ENCODE measurements at places on chromosomes 1 and 21.

- DNase-seq: no peak
Measured at GRCh38 chr1:31920956-31921355, 17.2 kb downstream of the PTP4A2 start.

DNA sequence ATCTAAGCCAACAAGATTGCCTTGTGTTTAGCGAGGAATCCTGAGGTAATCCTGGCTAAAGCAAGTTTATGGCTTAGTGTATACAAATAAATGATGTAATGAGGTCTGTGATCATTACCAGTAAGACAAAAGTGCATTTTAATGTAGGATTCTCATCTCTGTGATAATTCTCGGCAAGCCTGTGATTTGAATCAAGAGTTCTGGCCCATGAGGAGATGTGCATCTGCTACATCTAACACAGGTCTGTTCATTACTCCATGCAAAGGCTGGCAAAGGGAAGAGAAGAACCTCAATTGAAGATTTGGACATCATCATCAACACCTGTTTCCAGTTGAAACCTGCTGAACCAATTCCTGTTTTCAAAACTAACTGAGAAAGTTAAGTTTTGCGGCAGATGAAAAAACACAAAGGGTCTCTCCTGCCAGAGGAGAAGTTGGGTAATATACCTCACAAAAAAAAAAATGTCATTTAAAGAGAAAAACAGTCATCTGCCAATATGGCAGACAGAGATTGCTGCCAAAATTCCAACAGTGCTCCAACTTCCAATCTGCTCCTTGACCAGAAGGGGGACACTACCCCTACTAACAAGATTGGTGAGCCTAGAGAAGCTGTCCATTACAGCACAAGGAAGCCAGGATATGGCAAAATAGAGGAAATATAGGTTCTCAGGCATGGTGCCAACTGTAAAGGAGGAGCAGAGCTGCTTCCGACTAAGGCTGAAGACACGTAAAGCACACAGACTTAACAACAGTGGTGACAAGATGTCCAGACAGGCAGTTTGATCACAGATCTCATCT is 453.7 kb downstream of the TTLL7 start:
- no peak for DNase-seq

DNA sequence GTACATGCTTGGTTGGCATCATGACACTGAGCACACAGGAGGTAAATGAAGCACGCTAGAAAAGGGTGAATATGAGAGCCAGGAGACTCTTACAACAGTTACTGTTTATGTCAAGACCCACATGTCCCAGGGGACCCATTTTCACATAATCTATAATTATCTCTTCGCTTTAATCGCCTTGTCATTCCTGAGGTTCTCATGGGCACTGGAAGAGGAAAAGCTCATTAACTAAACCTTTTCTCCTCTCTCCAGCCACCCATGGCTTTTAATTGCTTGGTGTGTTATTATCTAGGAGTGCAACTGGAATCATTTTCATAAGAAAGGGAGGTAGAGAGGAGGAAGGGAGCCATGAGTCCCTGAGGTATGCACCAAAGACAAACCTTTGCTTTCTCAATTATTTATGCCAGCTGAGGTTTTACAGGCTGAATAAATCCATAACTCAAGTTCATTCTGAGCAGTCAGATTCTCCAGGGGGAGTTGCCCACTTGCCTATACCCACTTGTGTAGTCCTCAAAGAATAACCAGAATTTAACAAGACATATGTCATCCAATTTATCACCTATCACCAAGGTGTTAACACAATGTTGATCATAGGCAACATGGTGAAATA is 77.4 kb downstream of the ACBD6 start:
- DNase-seq: no peak

DNA sequence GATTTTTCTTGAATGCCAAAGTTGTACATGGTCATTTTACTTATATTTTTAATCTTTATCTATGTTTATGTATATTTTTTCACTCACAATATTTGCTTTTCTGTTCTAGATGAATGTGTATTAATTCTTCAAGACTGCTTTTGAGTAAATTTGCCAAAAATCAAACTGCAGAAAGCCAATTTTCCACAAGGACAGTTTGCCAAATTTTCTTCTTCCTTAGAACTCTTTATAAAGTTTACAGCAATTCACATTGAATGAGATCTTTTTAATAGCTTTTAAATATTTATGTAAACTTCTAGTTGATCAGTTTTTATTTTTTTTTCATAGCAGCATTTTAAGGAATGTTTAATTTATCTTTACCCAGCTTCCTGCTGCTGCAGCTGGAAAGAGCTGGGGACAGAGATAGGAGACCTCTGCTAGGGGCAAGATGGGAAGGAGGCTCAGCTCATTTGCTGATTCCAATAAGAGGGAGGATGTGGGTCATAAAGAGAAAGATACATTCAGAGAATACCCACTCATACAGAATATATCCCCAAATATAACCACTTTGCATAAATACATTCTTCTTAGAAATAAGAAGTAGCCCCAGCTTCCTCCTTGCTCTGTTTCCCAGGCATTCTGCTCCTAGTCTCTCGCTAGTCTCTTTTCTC is 93.0 kb downstream of the ODF2L start:
- no peak for DNase-seq

DNA sequence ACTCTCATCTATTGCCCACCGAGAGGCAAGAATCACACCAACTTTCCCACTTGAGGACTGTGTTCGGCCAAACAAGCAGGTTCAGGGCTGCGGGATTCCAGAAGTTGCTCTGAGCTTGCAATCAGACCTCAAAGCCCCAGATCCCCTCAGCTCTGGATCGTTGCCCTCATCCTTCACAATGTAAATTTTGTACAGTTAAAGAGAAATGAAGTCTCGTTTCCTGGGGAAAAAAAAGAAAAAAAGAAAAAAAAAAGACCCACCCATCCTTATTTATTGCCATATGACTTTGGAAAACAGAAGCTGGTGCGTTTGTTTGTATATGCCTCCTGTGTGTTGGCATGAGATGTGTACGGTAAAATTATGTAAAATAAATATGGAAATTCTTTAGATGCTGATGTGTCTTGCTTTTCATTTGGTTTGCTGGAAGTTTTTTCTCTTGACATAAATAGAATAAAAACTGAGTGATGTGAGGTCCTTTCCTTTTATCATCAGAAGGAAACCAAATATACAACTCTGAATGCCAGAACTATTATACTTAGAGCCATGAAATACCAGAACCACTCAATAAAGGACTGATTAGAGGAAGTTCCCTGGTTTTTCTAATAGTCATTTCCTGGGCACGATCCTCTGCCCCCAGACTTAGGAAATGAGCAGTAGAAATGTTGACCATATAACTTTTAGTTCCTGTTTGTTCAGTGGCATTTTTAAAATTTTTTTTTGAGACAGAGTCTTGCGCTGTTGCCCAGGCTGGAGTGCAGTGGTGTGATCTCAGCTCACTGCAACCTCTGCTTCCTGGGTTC is 48.7 kb downstream of the LHX4 start:
- no peak for DNase-seq

DNA sequence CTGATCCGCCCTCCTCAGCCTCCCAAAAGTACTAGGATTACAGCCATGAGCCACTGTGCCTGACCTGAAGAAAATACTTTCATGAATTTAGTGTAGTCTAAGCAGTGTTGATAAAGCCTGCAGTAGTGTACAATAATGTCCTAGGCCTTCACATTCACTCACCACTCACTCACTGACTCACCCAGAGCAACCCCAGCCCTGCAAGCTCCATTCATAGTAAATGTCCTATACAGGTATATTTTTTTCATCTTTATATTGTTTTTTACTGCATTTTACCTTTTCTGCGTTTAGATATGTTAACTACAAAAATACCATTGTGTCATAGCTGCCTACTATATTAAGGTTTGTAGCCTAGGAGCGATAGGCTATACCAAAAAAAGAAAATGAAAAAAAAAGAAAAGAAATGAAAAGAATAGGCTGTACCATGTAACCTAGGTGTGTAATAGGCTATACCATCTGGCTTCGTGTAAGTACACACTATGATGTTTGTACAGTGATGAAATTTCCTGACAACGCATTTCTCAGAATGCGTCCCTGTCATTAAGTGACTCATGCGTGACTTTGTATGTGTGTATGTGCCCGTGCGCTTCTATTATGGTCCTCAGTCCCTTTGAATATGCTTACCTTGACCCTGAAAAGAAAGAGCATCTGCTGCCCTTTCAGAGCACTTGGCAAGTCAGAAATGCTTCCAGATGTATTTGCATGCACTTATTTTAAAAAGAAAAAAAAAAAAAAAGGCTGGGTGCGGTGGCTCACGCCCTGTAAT is 9.2 kb upstream of the SLAMF8 start:
- DNase-seq: no peak

GRCh38 chr1:176557543-176558258 is 94.7 kb downstream of the PAPPA2 start:
- DNase-seq: no peak

DNA sequence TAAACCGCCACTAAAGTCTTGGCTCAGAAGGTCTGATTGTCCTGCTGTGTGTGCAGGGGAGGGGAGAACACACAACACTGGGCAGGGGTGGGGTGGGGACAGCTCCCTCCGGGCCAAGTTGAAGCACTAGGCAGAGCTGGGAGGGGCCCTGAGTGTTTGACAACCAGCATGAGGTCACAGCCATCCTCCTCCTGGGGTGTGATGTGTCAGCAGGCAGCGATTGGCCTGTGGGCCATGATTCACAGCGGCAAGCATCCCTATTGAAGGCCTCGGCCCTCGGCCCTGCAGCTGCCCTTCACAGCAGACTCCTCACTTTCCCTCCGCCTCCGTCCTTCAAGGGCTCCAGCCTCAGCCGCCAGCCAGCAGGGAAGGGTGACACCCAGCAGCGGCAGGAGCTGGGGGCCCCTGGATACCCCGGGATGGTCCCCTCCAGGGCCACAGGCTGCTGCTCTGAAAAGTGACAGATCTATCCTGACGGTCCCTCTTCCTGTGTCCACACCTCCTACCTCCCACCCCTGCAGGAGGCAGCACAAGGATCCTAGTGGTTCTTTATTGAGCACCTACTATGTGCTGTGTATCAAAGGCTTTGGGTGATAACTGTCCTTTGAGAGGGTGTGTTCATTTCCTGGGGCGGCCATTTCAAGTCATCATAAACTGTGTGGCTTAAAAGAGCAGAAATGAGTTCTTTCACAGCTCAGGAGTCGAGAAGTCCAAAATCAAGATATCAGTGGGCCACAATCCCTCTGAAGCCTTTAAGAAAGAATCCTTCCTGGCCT is 66.0 kb upstream of the SLC25A33 start:
- DNase-seq: peak; percentile 7

DNA sequence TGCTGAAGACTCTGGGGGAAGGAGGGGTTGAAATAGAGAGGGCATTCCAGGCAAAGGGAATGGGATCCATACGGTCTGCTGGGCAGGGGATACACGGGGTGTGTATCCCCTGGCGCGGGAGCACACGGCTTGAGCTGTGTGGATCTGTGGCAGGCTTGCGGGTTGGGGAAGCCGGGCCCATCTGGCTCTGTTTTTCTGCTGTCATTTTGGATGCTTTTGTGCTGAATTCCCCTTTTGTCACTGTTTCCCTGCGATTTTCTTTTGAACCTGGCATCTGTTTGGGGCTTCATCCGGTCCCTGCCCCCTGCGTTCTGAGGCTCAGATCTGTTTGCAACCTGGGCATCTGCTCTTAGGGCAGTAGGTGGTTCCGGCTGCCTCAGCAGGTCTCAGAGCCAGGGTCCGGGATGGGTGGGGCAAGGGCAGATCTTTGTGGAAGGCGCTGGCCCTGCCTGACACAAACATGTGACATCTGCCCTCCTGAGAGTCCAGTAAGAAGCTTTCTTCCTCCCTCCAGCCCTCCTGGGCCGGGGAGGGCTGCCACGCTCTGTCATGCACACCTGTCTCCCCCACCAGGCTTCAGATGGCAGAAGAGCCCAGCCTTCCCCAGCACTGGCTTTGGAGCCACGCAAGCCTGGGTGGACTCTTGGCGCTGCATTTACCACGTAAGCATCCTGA is 84.0 kb downstream of the IGSF21 start:
- DNase-seq: no peak

DNA sequence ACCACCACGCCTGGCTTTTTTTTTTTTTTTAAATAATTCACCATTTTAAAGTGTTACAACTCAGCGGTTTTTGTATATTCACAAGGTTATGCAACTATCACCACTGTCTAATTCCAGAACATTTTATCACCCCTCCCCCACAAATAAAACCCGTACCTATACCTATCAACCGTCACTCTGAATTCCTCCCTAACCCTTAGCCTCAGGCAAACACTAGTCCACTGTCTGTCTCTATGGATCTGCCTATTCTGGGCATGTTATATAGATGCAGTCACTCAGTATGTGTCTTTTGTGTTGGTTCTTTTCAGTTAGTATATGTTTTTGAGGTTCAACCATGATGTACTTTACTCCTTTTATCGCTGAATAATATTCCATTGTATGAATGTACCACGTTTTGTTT is 19.3 kb upstream of the GRHL3 start:
- DNase-seq: no peak

GRCh38 chr1:187566354-187566753 is 737.6 kb downstream of the PLA2G4A start:
- no peak for DNase-seq

DNA sequence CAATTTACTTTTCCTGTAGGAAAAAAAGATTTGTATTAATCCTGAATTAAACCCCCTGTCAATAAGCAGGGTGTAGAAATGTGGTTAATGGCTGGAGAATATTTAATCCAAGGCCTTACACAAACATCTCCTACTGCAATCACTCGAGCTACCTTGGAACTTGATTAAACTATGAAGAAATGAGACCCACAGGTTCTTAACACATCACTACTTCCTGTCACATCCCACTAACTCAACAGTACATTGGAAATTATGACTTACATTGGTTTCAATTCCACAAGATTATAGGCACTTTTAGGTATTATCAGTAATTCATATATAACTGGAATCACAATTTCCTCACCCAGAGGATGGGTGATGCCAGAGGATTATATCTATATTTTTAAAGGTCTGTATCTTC is 480.3 kb downstream of the MRPL39 start:
- no peak for DNase-seq

DNA sequence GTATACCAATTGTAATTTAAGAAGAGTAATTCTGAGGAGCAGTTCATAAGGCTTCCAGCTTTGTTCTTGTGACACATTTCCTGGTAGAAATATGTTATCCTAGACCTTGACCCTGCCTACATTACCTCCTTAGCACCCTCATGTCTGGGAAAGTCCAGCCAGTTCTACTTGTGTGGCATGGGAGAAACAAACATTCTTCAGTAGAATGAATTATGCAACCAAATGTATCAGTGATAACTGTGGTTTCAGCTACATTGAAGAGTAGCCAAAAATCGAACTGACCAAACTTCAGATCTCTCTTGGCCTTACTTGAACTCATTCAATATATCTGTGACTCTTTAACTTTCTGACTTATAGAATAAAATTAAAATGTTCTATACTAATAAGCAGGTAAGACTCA is 308.1 kb upstream of the LYPLAL1 start:
- no peak for DNase-seq

DNA sequence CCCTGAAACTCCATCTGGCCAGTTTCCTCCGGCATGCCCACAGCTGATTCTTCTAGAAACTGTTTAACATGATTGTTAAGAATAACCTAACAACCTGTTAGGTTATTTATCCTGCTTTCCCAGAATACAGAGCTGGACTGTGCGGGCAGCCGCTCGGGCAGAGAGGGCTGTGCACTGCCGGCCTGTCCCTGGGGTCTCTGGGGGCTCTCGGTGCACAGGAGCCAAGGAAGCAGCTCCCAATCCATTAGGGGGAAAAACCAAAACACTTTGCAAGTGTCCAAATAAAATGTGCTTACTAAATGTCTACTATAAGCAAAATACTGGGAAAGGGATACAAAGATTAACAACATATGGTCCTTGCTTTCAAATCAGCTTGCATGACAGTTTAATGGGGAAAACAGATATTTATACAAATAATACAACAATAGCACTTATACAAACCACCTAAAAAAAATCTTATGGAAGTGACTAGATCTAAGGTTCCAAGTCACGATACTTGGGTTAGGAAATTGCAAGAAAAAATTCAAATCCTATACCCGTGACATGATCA is 50.7 kb downstream of the HLCS start:
- no peak for DNase-seq
